ENCODE measurements at places on chromosomes 3 and 15. TPM values are rescaled to one million over a fixed set of nuclear protein-coding genes. Genes with fewer than 3 reads are reported as not detected.

The SIDT1 gene
- total RNA-seq = 0.34 TPM

GRCh38 chr3:100893108-100893507 lies 100.1 kb downstream of the ABI3BP start:
- DNase-seq = no peak

- no peak for DNase-seq
Measured at GRCh38 chr3:65951836-65952505, 86.7 kb downstream of the MAGI1 start.

The SLC27A2 gene
- 10.2 TPM for total RNA-seq

The BTD gene
- total RNA-seq = 20.0 TPM

DNA sequence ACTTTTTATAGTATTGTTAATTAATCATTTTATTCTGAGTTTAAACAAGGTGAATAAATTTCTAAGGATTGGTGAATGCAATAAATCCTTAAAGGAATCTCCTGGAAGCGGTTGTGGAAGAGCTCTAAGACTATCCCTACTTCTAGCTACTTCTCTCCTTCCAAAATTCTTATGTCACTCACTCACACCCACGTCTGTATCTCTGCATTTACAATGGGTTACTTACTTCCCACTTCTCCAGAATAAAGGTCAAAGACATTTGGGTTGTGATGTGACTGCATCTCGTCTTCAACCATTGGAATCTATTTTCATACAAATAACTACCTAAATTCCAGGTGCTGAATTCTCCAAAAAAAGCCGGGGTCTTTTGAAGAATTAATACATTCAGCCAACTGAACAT lies 234.2 kb upstream of the MDFIC2 start:
- no peak for DNase-seq
